RPMI7951 (cell line): ENCODE measurements at places on chromosomes 11 and 22. TPM values are rescaled to one million over a fixed set of nuclear protein-coding genes. Genes with fewer than 3 reads are reported as not detected.

DNA sequence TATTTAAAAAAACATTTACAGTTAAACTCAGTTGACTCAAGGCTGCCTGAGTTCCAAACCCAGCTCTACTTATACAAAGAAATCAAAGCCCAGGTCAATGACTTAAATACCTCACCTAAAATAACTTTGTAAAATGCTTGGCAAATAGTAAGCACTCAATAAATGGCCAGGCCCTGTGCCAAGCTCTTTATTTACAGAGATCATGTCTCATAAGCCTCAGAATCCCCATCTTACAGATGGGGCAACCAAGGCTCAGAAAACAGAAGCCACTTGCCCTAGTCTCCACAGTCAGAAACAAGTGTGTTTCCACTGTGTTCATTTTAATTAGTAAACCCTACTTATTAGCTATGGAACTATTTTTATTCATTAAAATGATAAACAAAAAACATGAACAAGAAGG, 30.5 kb upstream of the TTC28 start:
- DNase-seq: no peak

DNA sequence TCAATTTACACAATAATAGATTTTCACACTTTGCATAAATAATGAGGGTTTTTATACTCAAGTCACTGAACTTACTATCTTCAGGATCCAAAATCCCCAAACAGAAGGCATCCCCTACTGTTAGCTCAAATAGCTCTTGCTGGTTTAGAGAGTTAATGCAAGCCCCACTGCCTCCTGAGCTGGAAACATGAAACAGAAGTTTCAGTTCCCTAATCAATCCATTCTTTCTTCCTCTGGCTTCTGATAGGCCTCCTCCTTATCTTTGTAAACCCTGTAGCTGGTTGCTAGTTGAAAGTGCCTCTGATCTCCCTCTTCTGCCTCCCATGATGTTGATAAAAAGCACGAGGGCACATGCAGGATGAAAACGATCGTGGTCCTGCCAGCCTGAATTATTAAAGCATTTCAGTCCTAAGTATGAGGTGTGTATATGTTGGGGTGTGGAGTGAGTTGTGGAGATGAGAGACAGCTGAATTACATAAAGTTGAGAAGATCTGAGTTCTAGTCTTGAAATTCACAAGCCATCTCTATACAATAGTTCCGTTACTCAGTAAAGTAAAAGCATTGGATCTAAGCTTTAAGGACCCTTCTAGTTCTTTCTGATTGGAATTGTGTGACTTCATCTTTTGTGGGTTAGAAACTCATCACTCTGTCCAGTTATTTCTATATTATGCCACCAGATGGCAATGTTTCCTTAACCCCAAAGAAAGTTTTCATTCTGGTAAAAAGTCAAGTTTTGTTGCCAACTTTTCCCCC, 35.0 kb upstream of the EHF start:
- peak; percentile 79 for DNase-seq

DNA sequence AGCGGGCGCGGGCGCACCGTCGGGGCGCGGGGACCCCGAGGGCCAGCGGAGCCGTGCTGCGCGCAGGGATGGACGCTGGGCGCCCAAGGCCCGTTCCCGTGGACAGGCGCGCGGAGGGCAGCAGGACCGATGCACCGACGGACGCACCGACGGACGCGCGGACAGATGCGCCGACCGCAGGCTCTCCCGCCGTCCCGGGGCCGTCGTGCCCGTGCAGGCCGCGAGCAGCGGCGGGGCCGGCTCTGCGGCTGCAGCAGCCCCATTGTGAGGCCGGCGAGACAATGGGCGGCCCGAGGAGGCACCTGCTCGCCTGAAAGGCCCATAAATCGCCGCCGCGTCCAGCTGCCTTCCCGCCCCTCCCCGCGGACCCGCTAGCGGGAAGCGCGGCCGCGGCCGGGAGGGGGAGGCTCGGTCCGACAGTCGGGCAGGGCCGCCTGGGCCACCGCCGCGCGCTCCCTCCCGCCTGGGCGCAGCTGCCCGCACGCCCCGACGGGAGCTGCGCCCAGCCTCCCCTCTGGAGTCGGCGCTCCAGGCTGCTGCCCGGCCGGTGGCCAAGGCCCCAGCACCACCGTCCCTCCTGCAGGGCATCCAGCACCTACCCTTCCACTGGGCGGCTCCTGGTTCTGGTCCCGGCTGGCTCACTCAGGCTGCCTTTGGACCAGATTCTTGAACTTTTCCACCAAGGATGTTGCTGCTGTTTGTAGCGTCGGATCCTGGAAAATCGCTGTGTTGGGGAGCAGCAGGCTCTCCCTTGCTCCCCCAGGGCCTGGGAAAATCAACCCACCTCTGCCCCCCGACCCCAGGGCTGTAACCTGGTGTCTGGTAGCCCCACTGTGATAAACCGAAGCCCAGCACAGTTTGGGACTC, 15.8 kb downstream of the CDKN1C start:
- DNase-seq: no peak

DNA sequence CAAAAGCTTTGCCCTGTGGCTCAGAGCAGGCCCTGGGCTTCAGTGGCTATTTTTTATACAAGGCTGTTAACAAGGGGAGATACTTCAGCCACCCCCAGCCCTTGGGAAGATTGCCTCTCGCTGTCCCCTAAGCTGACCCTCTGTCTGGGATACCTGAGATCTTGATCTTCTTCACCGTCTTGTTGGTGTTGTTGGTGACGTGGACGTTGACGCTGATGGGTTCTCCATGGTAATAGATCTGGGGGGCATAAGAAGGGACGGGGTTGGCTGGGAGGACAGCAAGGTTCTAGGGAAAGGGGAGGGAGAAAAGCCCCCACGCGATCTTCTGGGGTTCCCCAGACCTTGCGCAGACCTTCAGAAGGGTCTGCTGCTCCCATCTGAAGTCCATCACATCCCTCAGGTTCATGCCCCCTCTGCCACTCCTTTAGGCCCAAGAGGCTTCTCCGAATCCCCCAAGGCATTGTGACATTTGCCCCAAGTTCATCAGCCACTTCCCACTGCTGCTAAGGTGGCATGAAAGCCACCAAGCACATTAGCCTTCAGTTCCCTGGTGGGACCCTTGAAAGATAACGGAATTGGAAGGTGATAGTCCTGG, 36.7 kb downstream of the TPBGL start:
- no peak for DNase-seq

The IL17REL gene
- not detected in 2 replicates for total RNA-seq

The PATE2 gene
- total RNA-seq: 0.24 TPM in 1 of 2 replicates, not detected in the other

The CARD16 gene
- total RNA-seq: 22.5 and 28.8 TPM in 2 replicates

- no peak for DNase-seq
Observed at GRCh38 chr11:60087239-60087638, 1.2 kb upstream of the MS4A2 start.

The SPI1 gene
- total RNA-seq: not detected in 2 replicates

DNA sequence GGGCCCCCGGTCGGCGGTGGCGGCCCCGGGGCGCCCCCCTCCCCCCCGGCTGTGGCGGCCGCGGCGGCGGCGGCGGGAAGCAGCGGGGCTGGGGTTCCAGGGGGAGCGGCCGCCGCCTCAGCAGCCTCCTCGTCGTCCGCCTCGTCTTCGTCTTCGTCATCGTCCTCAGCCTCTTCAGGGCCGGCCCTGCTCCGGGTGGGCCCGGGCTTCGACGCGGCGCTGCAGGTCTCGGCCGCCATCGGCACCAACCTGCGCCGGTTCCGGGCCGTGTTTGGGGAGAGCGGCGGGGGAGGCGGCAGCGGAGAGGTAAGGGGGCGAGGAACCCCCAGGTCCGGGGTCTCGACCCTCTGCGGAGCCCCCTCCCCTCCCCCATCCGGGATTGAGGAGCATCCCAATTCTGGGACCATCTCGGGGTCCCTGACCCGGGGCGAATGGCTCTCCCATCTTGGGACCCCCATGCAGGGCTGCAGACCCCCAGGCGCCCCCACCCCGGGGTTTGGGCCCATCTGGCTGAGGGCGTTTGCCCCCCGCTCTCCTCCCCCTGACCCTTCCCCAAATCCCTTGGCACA, 431 bp downstream of the KMT2A start:
- DNase-seq: peak; percentile 38

The OOSP4A gene
- not detected in 2 replicates for total RNA-seq

DNA sequence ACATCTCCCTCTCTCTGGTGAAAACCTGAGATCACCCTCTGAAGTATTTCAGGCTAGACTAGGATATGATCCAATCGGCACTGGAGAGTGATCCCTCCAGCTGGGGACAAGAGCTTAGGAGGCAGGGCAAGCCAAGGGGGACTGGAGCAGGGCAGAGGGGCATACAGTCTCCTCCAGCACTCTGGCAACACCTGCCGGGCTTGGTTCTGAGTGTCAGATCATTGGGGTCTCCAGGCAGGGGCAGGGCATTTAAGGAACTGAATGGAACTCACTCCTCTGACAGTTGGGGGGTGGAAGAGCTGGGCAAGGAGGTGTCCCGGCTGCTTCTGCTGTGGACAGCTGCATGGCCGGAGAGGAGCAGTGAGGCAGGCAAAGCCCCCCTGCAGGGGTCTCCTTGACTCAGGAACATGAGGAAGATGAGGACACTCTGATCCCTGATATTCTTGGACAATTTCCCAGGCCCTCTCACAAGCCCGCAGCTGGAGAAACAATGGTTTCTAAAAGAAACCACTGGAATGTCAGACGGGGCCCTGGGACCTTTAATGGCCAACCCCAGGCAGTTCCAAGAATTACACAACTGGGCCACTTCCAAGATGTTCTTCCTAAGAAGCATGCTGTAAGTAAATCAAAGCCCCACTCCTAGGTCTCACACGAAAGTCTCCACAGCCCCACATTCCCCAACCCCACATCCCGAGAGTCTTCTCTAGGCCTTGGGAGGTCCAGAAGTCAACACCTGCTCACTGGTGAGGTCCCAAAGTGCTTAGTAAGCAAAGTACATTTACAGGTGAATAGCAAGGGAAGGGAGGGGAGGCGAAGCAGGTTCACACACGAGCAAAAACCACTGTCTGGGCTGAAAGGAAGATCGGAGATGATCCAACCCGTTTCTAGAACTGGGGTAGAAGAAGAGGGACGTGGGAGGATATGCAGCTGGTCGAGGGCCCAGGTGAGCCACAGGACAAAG, 1.2 kb upstream of the CCDC86 start:
- DNase-seq: peak; percentile 92

DNA sequence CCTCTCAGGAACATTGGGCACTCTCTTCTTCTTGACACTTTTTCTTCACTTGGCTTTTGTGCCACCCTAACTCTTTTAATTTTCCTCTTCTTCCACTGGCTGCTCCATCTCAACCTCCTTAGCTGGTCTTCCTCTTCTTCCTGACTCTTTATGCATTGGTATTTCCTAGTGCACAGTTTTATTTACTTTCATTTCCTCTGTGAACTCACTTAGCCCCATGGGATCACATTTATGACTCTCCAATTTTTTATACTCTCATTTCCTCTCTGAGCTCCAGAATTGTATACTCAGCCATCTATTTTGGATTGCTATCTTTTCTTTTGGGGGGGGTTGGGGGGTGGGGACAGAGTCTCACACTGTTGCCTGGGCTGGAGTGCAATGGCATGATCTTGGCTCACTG, 38.5 kb upstream of the LARGE1 start:
- no peak for DNase-seq

DNA sequence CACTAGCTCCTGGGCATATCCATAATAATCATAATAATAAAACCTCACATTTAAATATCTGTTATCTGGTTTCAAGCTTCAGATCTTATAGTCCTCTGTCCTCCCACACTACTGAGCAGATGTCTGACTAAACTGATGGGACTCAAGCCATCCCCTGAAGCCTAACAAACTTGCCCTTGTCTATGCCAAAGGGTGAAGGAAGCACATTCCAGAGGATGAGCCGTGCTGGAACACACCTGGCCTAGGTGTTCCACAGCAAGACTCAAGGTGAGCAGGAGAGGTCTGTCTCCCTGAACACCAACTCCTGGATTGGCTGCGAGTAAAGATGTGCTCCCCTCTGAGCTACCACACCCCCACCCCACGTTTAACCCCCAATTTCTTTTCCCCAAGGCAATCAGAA, 14.7 kb downstream of the SCUBE2 start:
- DNase-seq: no peak

The KIAA1671 gene
- total RNA-seq: 7.7 and 8.7 TPM in 2 replicates

The SCN3B gene
- not detected in 2 replicates for total RNA-seq

DNA sequence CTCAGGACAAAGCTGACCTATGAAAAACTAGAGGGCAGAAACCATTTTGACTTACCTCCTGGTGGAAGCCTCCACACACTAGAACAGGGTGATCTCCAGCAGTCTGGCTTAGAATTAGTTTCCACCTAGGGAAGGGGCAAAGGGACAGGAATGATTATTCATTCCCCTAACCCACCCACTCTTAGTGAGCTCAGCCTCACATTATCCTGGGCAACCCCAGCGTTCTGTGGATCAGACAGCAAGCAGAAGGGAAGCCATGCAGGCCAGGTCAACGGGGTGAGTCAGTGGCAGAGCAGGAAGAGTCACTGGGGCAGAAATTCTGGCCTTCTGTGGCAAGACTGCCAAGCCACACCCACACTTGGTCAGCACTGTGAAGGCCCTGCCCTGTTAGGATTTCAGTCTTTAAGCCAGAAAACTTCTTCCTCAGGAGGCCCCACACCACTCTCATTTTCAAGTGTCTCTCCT, 10.5 kb downstream of the NUMA1 start:
- peak; percentile 90 for DNase-seq

DNA sequence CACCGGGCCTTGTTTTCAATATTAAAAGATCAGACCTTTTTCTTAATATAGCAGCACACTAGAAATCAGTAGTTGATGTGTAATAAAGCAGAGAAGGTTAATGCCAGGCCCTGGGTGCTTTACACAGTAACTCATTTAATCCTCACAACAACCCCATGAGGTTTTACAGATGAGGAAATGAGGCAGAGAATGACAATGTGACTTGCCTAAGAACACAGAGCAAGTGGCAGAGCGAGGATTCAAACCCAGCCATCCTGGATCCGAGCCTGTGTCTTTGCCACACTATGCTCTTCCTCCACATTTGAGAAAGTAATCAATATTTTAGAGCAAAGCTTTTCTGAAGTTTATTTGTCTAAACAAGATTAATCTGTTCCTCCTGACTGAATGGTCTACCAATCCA, 7.2 kb downstream of the JAML start:
- no peak for DNase-seq

The UPK3A gene
- not detected in 2 replicates for total RNA-seq

GRCh38 chr11:45278714-45279113, 7.4 kb downstream of the SYT13 start:
- DNase-seq: peak; percentile 20

DNA sequence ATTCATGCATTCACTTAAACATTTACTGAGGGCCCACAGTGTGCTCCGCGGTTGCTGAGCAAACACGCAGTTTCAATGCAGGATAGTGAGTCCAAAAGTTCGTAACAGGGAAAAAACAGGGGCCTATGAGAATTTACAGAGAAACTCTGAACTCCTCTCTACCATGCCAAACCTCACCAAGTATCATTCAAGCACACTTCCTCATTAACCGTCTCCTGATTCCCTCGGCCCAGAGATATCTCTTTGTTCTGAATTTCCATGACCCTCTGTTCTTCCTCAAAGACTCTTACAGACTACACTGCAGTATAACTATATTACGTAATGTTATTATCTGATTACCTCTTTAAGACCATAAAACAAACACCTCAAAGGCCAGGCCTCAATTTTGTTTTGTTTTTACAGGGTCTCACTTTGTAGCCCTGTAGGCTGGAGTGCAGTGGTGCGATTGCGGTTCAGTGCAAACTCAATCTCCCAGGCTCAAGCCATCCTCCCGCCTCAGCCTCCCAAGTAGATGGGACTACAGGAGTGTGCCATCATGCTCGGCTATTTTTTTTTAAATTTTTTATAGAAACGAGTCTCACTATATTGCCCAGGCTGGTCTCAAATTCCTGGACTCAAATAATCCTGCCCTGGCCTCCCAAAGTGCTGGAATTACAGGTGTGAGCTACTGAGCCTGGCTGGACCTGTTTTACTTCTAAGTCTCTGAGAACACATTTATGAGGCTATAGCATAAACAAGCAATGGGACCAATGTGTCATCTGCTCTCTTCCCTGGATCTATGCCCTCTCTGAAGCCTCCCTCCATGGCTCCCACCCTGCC, 3.6 kb downstream of the HPS4 start:
- no peak for DNase-seq
